ENCODE measurements at places on chromosomes 5 and 9. TPM values are rescaled to one million over a fixed set of nuclear protein-coding genes. Genes with fewer than 3 reads are reported as not detected.

Gene C5orf52
- not detected for total RNA-seq

Gene NSG2
- not detected for total RNA-seq

Gene TAF7
- 44.2 TPM for total RNA-seq

Gene ESM1
- total RNA-seq = 2.9 TPM

Gene INSL4
- total RNA-seq = not detected

Gene FBXL7
- total RNA-seq = 14.4 TPM

Gene PFN3
- not detected for total RNA-seq

Gene LMX1B
- total RNA-seq = under 0.01 TPM

Gene SLC6A3
- not detected for total RNA-seq

Gene BAAT
- total RNA-seq = under 0.01 TPM

Gene ADAMTS6
- total RNA-seq = 135 TPM

Gene PAX5
- not detected for total RNA-seq

Gene AMBP
- total RNA-seq = not detected

Gene CTXN3
- not detected for total RNA-seq

Gene RRAGA
- total RNA-seq = 54.6 TPM

Gene FOXI1
- total RNA-seq = not detected
